Stimulated activated CD4-positive, alpha-beta T cell treated with anti-CD3 and anti-CD28 coated beads, Interleukin-2, amount 100 ng/mL, for 24 hours (primary cell): ENCODE measurements at places on chromosomes 4 and X.

GRCh38 chr4:152713951-152714705 is 34.3 kb upstream of the TMEM154 start:
- DNase-seq = no peak

DNA sequence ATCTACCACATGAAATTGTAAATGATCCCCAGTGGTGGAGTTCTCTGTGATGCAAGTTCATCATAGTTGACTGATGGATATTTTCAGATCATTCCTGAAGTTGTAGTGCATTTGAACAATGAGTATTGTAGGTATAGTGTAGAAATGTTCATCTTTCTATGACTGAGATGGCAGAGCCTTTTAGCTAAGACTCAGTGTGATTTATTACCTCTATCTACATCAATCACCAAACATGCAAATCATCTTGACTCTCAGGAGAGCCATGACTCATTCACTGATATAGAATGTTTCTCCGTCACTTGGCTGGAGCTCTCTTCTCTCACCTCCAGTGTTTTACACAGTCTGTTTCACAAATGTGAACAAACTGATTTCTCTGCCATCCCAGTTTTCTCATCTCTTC is 392.6 kb downstream of the IL1RAPL1 start:
- DNase-seq = no peak

- DNase-seq = no peak
Measured at GRCh38 chr4:95289028-95289634, 259.6 kb downstream of the UNC5C start.

DNA sequence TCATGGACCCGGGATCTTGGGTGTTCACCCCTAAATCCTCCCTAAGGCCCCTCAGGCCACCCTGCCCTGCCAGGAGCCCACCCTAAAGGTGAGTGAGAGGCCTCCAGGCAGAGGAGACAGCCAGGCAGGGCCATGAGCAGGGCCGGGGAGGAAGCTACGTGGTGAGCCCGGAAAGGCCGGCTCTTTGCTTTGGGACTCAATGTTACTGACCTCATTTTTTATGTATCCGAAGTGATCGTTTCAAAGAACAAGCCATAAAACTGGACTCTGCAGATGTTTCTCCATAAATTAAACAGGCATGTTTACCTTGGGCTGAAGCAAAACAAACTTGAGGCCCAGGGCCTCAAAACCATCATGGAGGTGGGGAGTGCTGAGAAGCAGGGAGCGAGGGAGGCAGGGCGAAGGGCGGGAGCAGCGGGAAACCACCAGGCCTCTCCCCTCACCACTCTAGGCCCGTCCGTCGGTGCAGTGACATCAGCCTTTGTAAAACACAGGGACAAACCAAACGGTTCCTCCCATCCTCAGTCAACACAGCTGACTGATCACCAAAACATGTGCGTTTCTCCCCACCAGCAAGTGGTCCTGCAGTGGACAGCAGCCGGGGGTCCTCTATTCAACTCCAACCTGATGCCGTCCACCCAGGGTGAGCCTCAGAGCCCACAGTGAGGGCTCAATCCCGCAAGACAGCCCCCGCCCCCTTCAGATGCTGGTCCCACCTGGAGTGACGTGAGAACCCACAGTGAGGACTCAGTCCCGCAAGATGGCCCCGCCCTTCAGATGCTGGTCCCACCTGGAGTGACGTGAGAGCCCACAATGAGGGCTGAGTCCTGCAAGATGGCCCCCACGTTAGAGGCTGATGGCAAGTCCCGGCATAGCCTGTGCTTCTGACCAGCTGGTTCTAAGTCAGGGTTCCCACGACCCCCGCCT is 102.9 kb upstream of the LRPAP1 start:
- DNase-seq = no peak

DNA sequence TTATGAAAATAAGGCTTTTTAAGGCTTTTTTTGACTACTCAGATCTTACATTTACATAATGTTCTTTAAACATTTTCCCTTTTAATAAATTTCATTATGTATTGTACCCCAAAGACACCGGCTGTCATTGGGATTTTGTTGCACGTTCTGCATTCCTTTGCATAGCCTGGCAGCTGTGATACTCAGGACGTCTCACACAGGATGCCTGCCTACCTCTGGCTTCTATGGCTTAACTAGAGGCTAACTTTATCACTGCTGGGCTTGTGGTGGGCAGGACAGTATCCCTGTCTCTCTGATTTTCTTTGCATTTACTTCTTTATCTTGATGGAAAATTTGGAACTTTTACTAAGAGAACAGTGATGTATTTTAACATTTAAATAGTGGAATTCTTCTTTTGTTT is 147.8 kb downstream of the BMPR1B start:
- no peak for DNase-seq

GRCh38 chr4:75895744-75896314 is 6.4 kb downstream of the PPEF2 start:
- no peak for DNase-seq

DNA sequence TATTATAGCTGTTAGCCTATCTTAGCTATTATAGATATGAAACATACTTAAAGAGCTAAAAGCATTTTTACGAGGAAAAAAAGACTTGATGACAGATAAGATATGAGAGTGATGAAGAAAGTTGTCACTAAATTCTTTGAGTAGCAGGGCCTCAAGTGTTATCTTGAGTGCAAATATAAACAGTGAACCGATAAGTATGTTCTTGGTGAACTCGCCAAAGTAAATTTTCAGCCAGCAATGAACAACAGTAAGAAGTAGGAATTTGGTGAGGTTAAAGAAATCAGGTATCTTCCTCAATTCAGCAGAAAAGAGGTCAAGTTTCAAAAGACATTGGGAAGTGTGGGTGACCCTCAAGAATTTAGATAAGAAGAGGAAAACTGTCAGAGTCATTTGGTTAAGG is 471.8 kb upstream of the FTHL17 start:
- no peak for DNase-seq

DNA sequence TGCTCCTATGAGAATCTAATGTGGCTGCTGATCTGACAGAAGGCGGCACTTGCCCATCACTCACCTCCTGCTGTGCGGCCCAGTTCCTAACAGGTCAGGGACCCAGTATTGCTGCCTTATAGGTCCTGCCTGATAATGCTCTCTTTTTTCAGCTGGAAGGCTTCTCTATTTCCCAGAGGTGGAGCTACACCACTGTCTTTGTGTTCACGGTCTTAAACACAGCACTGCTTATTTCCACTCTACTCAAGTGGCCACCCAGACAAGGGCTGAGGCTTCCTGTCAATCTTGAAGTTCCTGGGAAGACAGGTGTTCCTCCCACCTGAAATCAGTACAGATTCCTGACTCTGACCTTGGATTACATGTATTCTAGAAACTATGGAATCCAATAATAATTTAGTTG is 270.6 kb downstream of the NR3C2 start:
- no peak for DNase-seq

DNA sequence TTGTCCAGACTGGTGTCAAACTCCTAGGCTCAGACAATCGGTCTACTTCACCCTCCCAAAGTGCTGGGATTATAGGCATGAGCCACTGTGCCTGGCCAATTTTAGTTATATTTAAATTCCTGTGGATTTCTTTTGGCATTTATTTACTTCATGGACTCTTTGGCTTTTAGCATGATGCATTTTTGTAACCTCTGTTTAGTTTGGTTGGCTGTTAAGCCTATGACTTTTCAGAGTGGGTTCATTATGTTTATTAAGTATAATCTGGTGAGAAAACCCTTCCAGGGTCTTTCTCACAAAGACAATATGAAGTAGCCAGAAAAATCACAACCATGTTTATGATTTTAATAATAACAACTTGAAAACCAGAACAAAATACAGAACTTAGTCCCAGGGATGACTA is 49.4 kb downstream of the USP38 start:
- DNase-seq = no peak

DNA sequence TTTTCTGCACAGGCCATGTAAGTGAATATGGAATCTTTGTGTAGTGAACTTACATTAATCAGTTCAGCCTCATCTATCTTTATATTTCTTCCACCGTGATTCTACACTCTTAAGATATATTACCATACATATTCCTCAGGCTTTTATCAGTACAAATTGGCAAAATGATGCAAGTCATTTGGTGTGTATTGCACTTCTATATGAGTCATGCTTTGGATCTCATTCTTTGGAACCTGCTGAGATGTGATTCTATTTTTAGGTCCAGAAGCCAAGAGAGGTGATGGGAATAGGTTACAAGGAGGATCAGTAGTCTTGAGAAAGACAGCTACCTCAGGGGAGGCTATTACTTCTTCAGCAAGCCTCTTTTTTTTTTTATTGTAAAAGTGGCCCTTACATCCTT is 204.4 kb downstream of the ZNF330 start:
- DNase-seq = no peak

- no peak for DNase-seq
Measured at GRCh38 chr4:158865520-158866177, 96.8 kb downstream of the FNIP2 start.

DNA sequence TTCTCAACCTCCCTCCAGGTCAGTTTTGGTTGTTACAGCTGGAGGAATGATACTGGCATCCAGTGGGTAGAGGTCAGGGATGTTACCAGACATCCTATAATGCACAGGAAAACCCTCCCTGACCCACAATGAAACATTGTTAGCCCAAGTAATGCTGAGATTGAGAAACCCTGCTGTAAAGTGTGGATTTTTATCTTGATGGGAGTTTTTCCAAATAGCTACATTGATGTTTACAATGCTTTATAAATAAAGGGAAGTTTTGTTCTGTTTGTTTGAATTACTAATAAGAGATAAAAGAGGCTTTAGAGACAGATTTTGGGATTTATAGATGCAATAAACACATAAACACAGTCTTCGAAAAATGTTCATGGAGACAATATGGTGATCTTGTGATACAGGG is 194.0 kb upstream of the NUDT6 start:
- DNase-seq = no peak

DNA sequence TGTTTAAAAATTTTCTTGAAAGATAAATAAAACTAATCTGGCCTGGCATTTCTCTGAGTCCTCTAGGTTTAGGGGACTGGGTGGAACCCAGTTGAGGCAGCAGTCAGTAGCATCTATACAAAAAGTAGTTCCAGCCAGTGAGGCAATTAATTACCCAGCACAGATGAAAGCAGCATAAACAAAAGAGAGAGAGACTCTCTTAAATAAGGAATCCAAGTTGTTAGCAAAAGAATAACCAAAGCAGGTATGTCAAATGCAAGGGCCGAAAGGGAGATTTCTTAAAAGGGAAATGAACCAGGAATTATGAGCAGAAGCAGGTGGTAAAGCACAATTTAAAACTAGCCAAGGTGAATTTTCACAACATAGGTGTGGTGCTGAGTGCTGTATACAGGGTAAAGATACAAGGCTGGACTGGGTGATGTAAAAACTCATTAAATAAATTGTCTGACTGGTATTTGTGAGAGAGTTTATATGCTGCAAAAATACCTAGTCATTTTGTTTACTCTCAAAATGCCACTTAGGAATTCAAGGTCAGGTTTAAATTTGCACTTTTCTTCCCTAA is 94.6 kb upstream of the GALNT7 start:
- DNase-seq = no peak

GRCh38 chr4:140995058-140995457 is 138.2 kb downstream of the RNF150 start:
- DNase-seq = no peak

DNA sequence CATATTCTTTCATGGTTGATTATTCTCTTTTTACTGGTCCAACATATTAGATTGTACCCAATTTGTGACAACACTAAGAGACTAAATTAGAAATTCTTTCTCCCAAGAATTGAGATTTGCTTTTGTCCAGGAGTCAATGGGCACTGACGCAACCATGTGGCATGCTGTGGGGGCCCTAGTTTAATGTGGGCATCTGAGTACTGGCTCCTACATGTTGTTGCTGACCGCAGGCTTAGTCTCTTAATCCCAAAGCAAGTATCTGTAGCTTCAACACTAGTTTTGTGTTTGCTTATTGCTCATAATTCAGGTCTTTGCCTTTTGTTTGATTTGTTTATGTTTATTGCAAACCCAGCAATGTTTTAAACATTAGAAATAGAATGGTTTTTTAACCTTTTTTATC is 263.4 kb upstream of the NDST4 start:
- DNase-seq = no peak

DNA sequence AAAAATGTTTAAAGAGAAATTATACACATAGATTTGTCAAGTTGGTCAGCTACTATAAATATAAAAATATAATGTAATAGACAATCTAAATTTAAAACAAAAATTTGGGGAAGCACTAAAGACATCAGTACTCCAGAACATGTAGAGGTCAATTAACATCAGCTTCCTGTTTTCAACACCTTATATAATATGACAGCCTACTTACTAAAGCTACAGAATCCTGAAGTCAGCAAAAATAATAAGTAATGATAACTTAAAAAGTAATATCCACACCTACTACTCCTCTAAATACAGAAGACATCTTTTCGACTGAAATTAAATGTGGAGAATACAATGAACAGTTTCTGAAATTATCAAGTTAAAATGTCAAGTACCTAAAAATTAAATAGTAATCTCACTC is 118.6 kb downstream of the LRBA start:
- no peak for DNase-seq

DNA sequence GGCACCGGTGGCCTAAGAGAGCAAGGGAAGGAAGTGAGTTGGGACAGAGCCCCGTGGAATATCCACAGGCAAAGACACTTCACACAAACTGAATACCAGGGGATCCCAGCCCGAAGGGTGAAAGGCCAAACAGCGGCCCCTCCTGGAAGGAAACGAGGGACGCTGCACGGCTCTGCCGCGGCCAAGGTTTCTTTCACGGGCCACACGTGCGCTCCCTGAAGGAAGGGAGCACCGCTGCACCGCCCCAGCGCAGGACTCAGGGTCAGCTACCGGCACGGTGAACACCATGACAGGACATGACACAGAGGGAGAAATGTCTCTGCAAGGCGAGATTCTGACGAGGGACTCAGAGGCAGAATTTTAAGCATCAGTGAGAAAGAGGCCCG is 31.5 kb upstream of the GTPBP6 start:
- DNase-seq = no peak

GRCh38 chrX:17056868-17057608 is 110.6 kb downstream of the REPS2 start:
- no peak for DNase-seq

GRCh38 chrX:41198410-41198809 is 113.2 kb downstream of the USP9X start:
- no peak for DNase-seq

GRCh38 chrX:100120956-100121355 is 289.1 kb downstream of the PCDH19 start:
- no peak for DNase-seq

DNA sequence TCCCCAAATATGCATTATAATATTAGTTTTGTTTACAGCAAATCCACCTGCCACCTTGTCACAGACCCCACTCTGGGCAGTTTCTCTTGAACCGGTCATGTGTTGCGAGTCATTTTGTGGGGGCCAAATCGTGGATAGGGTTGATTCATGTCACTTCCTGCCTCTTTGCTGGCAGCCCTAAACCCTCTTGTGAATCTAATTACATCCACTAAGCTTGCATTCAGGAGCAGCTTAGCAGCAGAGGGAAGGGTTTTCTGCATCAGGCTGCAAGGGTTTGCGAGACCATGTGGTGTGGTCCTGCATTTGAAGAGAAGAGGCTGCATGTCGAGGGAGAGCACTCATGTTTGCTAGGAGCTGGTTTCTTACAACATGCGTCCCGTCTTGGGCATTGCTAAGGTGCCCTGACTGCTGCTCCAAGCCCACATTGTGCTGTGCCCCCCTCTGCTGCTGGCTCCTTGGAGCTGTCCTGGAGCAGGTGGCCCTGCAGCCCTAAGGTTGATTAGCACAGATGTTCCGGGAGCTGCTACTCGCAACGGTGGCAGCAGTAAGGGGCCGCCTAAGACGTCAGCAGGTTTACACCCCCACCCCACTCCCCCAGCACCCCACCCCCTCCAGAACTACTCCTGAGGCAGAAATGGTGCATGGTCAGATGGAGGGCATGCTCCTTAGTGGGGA is 88.9 kb upstream of the CLDN34 start:
- no peak for DNase-seq

- no peak for DNase-seq
Measured at GRCh38 chrX:123504630-123505270, 228.1 kb downstream of the THOC2 start.
